Activated effector memory CD4-positive, alpha-beta T cell treated with Interleukin-2 at 50 U/mL for 16 hours (primary cell): ENCODE measurements at places on chromosomes 7 and 10.
A peak's percentile ranks its signal among the peaks of the same experiment; 100 is the strongest.

DNA sequence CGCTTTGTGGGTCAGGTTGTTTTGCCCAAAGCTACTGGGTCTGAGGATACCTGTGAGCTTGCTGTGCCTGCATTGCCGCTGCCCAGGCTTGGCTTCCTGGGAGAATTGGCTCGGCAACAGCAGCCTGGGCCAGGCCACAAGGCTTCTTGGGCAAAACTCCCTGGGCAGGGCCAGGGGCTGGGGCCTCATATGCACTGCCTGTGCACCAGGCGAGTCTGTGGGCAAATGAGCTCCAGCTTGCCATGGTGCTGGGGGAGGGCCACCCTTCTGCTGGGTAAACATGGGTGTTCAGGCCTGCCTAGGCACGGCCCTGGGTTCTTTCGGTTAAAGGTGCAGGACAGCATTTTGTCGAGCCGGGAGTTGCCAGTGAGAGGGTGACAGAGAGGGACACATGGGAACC is 19.4 kb downstream of the ZMIZ1 start:
- DNase-seq: no peak

DNA sequence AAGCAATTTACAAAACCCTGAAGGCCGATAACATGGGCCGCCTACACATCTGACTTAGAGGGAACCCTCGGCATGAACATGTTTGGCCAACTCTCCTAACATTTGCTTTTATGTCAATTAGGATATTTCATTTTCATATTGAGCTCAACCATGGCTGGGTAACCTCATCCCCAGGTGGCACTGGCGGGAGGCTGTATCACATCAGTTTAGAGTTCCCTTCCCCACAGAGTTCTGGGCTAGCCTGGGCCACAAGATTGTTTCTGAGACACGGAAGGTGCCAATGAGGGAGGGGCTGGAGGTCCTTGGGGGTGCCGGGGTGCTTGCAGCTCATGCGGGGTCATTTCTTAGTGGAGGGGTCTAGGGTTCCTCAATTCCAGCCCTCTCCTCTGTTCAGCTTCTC is 386.5 kb upstream of the MKI67 start:
- DNase-seq: no peak

GRCh38 chr10:3911713-3912442 is 126.9 kb upstream of the KLF6 start:
- no peak for DNase-seq

GRCh38 chr10:66746711-66747110 is 179.1 kb upstream of the LRRTM3 start:
- DNase-seq: no peak

GRCh38 chr10:19710600-19710999 is 105.6 kb upstream of the PLXDC2 start:
- no peak for DNase-seq

GRCh38 chr7:111083413-111083812 is 7.5 kb upstream of the LRRN3 start:
- peak; percentile 15 for DNase-seq

GRCh38 chr7:156944876-156945275 is 4.6 kb upstream of the NOM1 start:
- no peak for DNase-seq

- DNase-seq: no peak
Observed at GRCh38 chr10:36173364-36173763, 531.3 kb upstream of the FZD8 start.
